ENCODE measurements at places on chromosomes 7 and 10.

- DNase-seq = peak; percentile 97
Measured at GRCh38 chr10:101587725-101588653, at the start of the genes DPCD and POLL. TSS of gene DPCD (plus strand) at chr10:101588321. CDS start at chr10:101588337, 16 bp downstream. TSS of gene POLL (minus strand) at chr10:101588257. CDS start at chr10:101587360, 897 bp downstream.

DNA sequence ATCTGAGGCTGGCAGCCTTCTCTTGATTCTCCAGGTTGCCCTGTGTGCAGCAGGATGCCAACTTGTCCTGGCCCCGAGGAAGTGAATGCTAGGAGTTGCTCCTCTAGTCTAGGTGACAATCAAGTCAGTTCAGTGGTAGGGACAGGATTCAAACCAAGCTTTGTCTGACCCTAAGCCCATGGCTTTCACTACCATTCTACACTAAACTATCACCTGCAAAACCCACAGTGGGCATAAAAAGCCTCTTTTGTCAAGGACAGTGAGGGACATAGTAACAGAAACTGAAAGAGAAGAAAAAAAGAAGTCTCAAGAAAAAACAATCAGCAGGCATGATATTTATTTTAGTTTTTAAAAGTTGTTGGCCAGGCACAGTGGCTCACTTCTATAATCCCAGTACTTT is 33.5 kb downstream of the KCNMA1 start:
- no peak for DNase-seq

- peak; percentile 16 for DNase-seq
Measured at GRCh38 chr10:61286686-61287085, 166.5 kb downstream of the TMEM26 start.

- DNase-seq = no peak
Measured at GRCh38 chr10:94963901-94964300, 25.4 kb downstream of the CYP2C9 start.

DNA sequence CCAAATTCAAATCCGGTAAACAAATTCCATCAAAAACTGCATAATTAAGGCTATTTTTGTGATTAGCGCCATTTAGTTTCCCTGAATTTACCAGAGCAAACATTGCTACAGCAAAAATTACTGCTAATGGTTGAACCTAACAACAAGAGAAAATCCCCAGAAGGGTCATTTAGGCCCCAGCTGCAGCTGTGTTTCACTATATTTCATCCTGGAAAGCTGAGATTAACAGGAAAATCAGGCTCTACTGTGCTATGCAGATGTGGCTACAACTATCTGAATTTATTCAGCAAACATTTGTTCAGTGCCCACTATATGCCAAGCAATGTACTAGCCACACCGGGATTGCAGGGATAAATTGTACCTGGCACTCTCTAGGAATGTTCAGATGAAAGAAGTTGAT is 104.0 kb downstream of the PON1 start:
- DNase-seq = no peak

DNA sequence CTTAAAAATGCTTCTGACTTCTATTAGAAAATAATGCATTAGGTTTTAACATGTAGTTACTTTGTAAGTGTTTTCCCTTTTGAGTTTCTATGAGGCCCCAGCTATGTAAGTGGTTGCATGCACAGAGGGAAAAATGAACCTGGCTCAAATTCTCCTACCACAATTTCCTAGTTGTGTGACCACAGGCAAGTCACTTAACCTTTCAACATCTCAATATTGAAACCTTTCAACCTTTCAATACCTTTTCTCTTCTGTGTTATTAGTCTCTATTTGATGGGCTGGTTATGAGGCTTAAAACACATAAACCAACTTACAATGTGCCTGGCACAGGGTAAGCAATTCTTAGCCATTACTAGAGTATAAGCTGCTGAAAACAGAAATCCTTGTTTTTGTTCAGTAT is 203.0 kb downstream of the KCND2 start:
- DNase-seq = no peak

DNA sequence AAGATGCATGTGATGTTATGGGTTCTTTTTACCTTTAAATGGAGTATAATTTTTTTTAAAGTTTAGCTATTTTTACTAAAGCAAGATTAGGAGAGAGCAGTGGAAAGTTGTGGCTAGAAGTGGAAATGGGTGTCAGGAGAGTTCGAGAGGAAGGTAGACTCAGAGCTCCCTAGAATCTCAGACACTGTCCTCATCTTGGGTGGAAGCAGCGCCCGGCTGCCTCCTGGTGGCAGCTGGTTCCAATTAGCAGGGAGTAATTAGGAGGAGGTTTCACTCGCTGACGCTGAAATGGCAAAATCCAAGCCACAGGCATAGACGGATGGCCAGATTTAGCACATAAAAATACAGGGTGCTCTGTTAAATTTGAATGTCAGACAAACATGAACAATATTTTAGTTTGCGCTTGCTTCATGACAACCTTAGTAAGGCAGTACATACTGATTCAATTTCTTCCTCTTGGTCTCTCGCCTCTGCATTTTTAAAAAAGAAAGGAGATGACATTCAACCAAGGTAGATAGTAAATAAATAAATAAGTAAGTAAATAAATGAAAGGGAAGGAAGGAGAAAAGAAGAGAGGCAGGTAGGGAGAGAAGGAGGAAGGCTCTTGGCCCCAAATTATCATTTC is 58.5 kb downstream of the LGI1 start:
- peak; percentile 66 for DNase-seq

DNA sequence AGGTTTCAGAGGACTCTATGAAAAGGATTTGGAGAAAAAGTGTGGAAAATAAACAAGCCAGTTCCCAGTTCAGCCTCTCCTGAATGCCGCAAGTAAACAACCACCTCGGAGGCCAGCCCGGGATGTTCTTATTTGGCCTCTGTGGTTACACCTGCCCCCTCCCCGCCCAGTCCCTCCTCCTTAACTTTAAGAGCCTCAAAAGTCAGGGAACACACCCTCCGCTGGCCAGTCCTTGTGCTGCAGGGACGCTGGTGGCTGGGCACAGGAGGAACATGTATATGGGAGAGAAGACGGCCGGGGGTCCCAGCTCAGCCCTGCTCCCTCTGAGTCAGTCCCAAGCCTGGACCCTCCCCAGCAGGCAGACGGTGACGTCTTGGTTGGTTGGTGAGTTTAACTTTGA is 6.1 kb downstream of the CHST3 start:
- no peak for DNase-seq

- DNase-seq = no peak
Measured at GRCh38 chr7:108020585-108020984, 17.6 kb upstream of the LAMB1 start.

DNA sequence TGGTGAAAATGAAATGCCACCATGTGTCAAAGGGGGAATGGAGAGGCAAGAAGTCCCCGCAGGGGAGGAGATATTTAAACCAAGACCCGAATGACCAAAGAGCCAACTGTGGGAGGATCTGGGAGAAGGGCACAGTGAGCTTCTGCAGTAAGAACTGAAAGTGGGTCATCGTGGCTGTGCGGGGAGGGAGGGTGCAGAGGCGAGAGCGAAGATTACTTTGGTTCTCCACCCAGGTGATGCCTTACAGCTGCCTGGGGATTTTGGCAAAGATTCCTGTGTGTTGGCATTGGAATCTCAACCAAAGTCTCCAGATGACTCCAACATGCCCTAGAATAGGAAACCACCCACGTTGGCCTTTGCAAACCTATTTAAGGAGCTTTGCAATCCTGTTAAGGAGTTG is 44.2 kb upstream of the ADAM12 start:
- DNase-seq = no peak

GRCh38 chr7:68984306-68984705 is 614.0 kb upstream of the AUTS2 start:
- no peak for DNase-seq
